ENCODE measurements at places on chromosomes 12 and 14. TPM values are rescaled to one million over a fixed set of nuclear protein-coding genes. Genes with fewer than 3 reads are reported as not detected.

Gene FOXN4
- total RNA-seq: under 0.01 TPM

Gene MORN3
- 3.3 TPM for total RNA-seq

Gene ABCD2
- 18.3 TPM for total RNA-seq

Gene KCNJ8
- 6.5 TPM for total RNA-seq

Gene KRT73
- not detected for total RNA-seq

Gene TSHR
- 0.41 TPM for total RNA-seq

Gene TMEM132D
- 4.1 TPM for total RNA-seq

DNA sequence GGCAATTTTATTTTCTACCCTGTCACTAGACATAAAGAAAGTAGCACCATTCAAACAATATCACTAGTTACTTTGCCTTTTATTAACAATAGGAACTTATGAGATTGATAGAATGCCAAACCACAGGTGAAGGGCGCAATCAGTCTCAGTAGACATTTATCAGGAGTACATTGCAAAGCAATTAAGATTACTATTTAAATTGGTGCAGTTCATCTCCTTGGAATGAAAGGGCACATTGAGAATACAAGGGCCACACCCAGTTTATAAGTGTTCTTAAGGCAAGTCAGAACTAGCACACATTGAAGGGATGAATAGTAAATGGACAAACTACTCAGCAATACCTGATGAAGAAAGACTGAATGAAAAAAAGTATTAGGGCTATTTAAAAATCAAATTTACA is 601.4 kb downstream of the C12orf50 start:
- no peak for DNase-seq

- DNase-seq: no peak
Observed at GRCh38 chr14:64474041-64474440, 8.7 kb downstream of the AKAP5 start.

GRCh38 chr12:67638694-67639093 is 9.9 kb upstream of the DYRK2 start:
- no peak for DNase-seq

GRCh38 chr12:76489737-76490136 is 69.8 kb downstream of the OSBPL8 start:
- DNase-seq: no peak

DNA sequence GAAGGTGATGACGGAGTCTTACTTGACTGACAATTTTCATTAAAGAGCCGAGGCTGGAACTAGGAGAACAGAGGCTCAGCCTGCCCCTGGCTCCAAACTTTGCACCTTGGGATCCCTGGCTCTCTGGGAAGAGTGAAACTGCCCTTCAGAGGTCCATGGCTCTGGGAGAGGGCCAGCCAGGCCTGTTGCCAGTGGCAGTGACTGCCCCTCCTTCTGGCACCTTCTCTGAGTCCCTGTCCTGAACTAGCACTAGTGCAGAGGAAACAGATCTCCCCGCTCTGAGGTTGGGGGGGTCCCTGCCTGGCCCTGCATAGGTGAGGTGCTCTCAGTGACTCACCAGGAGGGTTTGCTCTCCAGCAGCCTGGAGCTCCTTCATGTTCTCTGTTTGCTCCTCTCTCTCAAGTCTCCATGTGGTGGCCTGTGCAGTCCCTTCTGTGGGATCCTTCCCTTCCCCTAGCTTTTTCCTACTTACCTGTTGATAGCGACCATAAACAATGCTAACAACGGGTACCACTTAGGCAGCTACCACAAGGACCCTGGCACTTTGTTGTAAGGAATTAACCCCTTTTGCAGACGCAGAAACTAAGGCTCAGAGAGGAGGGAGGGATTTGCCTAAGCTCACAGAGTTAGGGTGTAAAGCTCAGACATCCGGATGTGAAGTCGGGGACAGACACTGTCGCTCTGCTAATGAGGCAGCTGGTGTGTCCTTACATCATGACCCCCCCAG is 22.4 kb downstream of the FAM222A start:
- DNase-seq: no peak

GRCh38 chr12:76674669-76675315 is 89.1 kb upstream of the ZDHHC17 start:
- no peak for DNase-seq

DNA sequence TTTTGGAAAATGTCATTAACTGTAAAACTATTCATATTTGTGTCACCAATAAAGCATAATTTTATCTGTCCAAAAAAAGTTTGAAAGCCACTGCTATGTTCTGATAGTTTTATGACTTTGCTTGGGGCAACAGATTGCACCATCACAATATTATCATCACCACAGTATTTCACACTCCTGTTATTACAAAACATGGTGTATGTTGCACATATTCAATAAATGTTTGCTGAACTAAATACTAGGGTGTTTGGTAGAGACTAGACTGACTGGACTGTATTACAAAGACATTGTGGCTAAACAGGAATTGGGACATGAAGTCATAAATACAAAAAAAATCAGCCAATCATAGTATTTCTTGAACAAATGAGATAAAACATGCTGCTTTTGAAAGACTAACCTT is 55.1 kb downstream of the PAWR start:
- DNase-seq: no peak

GRCh38 chr12:96143392-96143791 is 50.8 kb upstream of the ELK3 start:
- no peak for DNase-seq

DNA sequence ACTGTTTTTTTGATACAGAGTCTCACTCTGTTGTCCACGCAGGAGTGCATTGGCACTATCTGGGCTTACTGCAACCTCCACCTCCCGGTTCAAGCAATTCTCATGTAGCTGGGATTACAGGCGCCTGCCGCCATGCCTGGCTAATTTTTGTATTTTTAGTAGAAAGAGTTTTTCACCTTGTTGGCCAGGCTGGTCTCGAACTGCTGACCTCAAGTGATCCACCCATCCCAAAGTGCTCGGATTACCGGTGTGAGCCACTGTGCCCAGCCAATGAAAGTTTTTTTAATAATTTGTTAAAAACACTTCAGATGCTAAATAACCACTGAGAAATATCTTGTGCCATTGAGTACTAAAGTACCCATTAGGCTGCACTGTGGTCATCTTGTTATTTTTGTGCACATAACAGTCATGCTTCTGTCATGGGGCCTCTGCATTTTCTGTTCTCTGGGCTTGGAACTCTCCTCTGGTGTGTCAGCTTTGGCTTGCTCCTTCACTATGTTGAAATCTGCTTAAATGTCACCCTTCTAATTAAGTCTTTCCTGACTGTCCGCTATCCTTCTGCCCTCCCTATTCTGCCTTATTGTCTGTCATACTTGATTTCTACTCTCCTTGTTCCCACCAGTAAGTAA is 105.1 kb downstream of the KTN1 start:
- DNase-seq: no peak

- no peak for DNase-seq
Observed at GRCh38 chr14:103284574-103285467, 49.2 kb upstream of the EIF5 start.

- DNase-seq: no peak
Observed at GRCh38 chr14:70139384-70139783, 49.4 kb downstream of the SLC8A3 start.

- no peak for DNase-seq
Observed at GRCh38 chr14:74380172-74380571, 31.9 kb downstream of the VRTN start.

- DNase-seq: no peak
Observed at GRCh38 chr14:105460116-105460515, 14.5 kb upstream of the CRIP2 start.

DNA sequence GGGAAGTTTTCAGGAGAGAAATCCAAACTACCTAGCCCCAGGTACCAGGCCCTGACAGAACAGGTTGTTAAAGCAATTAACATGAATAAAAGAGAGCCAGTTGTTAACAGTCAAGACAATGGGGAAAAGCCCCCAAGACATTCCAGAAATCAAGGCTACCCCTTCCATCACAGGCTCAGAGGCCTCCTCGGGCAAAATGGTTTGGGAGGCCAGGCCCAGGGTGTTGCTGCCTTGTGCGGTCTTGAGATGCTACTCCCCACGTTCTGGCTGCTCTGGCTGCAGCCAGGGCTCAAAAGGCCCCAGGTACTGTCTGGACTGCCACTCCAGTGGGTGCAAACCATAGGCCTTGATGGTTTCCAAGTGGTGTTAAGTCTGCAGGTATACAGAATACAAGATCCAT is 7.0 kb downstream of the CRY1 start:
- DNase-seq: no peak

DNA sequence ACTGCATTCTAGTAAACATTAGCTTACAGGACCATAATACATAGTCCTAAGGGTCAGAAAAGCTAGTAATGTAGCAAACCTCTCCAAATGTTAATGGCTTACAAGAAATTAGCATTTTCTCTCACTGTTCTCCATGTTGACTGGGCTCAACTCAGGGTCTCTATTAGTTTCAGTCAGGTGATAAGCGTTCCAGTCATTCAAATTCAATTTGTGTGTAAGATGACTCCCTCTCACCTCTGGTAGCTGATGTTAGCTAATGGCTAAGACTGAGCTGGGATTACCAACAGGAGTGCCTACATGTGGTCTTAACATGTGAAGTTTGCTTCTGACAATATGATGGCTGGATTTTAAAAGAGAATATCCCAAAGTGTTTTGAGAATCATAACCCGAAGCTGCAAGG is 630.5 kb upstream of the USP15 start:
- DNase-seq: no peak

DNA sequence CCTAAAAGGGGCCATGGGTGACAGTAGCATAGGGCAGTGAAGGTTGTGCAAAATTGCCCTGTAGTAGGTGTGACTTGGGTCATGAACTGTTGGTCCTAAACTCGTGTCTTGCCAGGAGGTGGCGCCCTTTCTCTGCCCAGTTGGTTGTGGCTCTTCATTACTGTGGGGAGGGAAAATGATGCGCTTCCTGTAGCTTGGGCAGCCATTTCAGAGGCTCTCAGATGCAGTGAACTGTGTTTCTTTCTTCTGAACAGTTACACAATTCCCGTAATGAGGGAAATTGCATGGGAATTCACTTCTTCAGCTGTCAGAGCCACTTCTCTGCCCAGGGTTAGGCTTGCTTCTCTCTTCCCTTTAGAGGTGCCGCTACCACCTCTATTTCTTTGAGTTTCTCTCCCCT is 148.1 kb upstream of the NRXN3 start:
- DNase-seq: peak; percentile 14

GRCh38 chr12:70068743-70069142 is 174.5 kb upstream of the CNOT2 start:
- no peak for DNase-seq

All from frontal cortex (tissue), 4 donors.